Activated naive CD4-positive, alpha-beta T cell treated with anti-CD3 and anti-CD28 coated beads for 36 hours (primary cell): ENCODE measurements at places on chromosomes 2 and 18.
A peak's percentile ranks its signal among the peaks of the same experiment; 100 is the strongest.

GRCh38 chr2:104848526-104848925 is 5.4 kb upstream of the POU3F3 start:
- DNase-seq: no peak

DNA sequence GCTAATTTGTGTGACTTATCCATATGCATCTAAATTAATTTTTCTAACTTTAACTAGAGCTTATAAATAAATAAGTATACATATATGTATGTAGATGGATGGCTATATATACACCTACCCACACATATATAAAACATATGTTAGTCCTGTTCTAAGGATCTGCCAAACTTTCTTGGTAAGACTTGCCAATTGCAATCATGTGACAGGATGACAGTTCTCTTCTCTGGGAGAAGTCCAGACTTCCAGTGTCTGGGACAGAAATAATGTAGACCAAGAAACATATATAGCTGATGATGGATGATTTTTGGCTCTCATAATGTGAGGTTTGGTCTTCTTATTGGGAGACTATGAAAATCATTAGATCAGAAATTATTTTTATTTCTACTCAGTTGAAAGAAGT is 30.6 kb upstream of the NR4A2 start:
- DNase-seq: no peak

DNA sequence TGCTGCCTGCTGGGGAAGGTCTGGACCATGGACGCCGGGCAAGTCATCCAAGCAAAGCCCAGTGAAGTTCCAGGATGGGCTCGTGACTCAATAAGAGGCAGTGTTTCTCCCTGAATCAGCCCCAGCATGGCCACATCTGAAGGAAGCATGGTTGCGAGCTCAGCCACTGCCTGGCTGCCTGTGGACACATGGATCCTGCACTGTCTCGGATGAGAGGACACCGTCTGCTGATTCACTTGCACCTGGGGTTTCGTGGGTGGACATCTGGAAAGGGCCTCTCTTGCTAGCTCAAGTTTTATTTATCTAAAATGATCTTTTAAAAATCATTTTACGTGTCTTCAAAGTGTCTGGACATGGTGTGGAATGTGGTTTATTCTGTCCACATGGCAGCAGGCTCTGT is 224.8 kb upstream of the FN1 start:
- DNase-seq: no peak

DNA sequence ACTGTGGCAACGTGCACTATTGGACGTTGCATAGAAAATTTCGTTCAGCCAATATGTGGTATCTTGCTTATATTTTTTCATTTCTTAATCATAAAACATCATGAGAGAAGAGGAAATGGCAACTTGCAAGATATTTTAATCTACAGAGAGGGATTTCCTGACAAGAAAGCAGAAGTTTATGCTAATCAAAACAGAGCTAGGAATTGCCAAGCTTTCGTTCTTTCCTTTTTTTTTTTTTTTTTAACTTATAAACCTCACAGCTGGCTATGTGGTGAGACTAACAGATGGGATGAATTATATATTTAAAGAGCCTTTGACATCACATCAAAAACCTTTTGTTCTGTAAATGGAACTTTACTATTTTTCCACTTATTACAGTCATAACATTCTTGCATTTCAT is 1136.9 kb upstream of the TMEFF2 start:
- no peak for DNase-seq

DNA sequence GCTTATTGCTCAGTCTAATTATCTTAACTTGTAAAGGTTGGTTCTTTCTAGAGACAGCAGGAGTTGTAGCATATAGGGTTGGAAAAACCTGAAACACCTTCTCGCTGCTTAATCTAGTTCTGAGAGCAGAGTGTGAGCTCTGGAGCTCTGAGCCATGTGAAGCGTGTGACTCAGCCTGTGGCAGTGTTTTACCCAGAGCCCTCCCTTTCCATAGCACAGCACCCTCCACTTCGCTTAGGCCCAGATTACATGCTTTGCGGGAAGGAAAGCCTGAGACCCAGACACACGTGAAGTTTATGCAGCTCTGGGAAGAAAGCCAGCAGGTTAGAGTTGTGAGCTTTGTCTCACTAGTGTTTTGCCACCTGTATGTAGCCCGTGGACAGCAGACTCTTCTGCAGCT is 74.5 kb downstream of the INPP4A start:
- DNase-seq: no peak

DNA sequence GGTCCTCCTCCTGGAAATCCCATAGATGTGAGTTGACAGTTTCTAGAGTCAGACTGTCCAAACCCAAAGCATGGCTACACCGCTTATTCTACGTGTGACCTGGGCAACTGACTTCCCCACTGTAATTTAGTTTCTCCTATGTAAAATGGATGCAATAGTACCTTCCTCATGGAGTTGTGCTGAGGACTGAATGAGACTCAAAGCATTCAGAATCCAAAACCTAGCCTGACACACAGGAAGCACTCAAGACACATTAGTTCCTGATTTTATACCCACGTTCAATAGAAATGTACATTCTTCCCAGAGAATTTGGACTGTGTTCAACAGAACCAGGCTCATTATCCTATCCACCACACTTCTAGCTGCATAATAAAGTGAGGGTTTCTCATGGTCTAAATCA is 88.8 kb downstream of the STK39 start:
- DNase-seq: no peak

DNA sequence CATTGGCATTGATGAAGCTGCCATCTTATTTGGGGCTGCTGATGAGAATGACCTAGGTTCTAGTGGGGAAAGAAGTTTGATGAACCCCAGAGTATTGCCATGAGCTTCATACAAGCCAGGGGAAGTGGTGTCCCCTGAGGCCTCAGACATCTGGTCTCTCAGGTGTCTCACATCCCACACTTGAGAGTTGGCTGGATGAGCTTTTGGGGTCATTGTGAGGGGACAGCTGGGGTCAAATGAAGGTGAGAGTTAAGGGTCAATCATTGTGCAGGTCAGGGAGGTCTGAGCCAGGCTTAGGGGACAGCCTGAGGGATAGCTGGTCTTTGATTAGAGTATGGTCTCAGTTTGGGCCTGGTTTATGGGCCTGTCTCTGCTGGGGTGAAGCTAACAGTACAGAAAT is 336.5 kb downstream of the CYP26B1 start:
- no peak for DNase-seq

GRCh38 chr2:118864207-118864606 is 16.8 kb upstream of the EN1 start:
- no peak for DNase-seq

GRCh38 chr2:128271911-128272600 is 46.6 kb downstream of the HS6ST1 start:
- DNase-seq: no peak

DNA sequence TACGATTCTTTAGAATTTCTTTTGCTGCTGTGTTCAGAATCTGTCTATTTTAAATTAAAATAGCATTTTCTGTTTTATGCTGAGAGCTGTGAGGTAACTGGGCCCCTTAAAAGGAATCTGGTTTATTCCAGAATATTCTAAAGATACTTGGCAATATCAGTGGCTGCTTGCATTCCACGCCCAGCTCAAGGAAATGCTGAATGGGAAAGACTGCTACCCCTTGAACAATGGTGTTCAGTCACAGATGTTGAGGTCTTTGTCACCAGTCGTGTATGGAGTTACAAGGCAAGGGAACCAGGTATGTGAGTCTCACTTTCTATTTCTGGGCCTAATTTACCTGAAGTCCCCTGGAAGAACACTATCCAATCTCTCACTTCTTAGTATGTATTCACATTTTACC is 377.9 kb upstream of the CDH7 start:
- no peak for DNase-seq

GRCh38 chr2:66432801-66433694 is 1.9 kb upstream of the MEIS1 start:
- peak; percentile 42 for DNase-seq

DNA sequence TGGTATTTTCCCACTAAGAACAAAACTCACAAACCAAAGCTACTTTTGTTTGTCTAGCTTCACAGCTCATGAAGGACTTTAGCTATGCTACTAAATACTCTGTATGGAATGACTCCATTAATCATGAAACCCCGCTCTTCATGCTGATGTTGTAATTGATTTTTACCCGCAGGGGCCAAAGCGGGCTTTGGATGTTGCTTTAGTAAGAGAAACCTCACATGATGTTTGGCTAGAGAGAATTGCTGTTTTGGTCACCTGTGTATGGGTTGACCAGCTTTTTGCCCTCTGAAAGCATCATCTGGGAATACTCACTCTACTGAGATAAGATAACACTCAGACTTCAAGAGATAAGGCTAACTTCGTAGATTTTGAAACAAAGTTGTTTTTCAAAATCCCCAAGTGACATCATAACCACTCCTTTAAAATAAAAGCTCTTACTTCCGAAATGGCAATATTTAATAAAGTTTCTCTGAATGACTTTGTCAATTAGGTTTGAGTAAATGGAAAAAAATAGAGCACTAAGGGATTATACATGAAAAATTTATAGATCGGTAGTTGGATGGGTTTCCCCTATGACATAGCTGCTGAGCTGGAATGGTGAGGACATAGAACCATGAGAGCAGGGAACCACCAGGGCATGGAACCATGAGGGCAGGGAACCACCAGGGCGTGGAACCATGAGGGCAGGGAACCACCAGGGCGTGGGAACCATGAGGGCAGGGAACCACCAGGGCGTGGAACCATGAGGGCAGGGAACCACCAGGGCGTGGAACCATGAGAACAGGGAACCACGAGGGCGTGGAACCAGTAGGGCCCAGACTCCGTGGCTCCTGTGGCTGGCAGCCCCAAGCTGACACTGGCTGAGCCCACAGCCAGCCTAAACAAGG is 31.9 kb downstream of the ACKR3 start:
- no peak for DNase-seq

- DNase-seq: no peak
These were observed 71.4 kb upstream of the TANK start for GRCh38 chr2:161088658-161089350.

- DNase-seq: no peak
These were observed 304.7 kb downstream of the PTPRM start for GRCh38 chr18:7871560-7872456.

GRCh38 chr18:5600378-5601071 is 56.7 kb upstream of the EPB41L3 start:
- no peak for DNase-seq

DNA sequence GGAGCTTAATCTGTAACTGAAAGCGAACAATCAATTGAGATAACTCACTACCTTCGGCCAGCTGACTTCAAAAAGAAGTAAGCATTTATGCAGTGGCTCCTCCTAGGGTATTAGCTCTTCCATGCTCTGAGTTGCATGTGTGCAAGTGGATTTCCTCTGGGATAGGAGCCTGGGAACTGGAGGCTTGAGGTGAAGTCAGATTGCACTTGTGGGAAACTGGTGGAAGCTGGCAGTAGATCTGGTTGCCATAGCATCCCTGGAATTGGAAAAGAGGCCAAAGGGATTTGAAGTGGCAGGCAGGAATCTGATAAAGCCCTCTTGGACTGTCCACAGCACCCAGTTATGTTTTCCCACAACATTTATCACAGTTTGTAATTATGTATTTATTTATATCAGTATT is 50.6 kb upstream of the FMNL2 start:
- no peak for DNase-seq

GRCh38 chr2:157874348-157874747 is 1.8 kb downstream of the ACVR1 start:
- no peak for DNase-seq

GRCh38 chr2:69166812-69167468 is 154.0 kb downstream of the ANTXR1 start:
- no peak for DNase-seq

GRCh38 chr2:69577467-69578197 is 65.9 kb downstream of the AAK1 start:
- DNase-seq: no peak

DNA sequence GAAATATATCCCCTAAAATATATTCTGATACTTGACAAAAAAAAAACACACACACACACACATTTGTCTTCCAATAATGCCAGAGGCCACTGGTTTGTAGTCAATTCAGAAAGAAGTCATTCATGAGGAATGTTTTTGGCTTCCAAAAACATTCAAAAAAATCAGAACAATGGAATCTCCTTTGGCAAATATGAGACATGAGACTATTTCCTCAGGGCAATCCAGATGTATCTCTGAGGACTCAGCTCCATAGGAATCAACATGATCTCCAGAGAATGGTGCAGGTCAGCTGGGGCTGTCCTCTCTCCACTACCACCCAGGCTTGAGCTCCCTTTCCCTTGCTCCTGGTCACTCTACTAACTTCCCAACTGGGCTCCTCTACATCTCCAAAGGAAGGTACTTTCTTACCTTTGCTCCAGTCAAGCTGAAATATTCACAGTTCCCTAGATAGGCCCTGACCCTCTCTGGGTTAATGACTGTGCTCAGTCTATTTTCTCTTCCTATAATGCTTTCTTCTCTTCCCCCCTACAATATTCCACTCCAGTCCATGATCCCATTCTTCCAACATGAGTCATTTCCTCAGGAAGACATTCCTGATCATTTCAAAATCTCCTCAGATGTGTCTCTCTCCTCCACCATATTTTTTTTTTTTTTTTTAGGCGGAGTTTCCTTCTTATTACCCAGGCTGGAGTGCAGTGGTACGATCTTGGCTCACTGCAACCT is 145.3 kb downstream of the C1D start:
- no peak for DNase-seq

GRCh38 chr2:187655001-187655400 is 100.8 kb upstream of the TFPI start:
- DNase-seq: no peak

GRCh38 chr2:65622499-65622898 is 190.1 kb upstream of the SPRED2 start:
- no peak for DNase-seq

- DNase-seq: peak; percentile 52
These were observed 21.9 kb downstream of the TEX44 start for GRCh38 chr2:231614559-231615057.

DNA sequence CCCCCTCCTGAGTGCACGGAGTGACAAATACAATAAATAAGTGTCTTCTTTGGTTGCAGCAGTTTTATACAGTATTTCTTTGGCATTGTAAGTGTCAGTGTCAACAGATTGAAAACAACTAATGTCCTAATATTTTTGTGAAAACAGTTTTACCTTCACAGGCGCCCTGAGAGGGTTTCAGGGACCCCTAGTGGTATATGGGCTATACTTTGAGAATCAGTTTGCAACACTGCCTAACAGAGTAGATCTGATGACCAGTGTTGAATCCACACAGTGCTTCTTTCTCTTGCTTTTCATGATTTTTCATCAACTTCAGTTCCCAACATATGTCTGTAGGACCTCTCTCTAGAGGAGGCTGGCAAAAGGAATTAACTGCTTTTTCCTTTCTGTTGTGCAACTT is 162.2 kb downstream of the PRPF40A start:
- no peak for DNase-seq

GRCh38 chr2:205661281-205661680 is 21.0 kb upstream of the NRP2 start:
- DNase-seq: no peak
